ENCODE measurements at places on chromosomes 6 and 20.

DNA sequence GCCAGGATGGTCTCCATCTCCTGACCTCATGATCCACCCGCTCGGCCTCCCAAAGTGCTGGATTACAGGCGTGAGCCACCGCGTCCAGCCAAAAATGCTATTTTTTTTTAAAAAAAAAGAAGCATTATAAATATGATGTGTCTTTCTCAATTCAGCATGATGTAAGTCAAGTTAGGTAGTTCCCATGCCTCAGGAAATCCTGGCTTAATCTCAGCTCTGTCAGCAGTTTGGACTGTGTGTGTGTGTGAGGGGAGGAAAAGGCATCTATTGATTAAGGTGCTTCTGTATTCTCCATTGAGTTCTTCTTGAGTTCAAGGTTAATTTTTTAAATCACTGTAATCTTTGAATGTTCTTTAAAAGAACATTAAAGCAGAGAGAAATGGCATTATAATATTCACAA, 51.5 kb downstream of the GMDS start:
- DNase-seq, result no peak

DNA sequence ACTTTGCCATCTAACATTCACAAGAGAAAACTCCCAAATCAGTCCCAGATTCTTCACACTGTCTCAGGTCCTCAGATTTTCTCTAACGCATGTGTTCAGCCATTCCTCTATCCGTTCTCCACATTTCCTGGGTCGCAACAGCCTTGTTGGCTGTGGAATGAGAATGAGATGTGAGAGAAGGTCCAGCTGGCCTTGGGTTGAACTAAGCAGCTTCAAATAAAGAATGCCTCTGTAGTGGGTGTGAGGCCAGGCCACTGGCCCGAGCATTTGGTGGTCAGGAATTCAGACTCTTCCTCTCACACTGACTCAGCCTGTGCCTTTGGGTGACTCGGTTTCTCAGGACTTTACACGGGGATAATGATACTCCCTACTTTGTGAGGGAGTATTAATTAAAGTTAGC, 73.8 kb upstream of the CCN6 start:
- DNase-seq, result no peak

DNA sequence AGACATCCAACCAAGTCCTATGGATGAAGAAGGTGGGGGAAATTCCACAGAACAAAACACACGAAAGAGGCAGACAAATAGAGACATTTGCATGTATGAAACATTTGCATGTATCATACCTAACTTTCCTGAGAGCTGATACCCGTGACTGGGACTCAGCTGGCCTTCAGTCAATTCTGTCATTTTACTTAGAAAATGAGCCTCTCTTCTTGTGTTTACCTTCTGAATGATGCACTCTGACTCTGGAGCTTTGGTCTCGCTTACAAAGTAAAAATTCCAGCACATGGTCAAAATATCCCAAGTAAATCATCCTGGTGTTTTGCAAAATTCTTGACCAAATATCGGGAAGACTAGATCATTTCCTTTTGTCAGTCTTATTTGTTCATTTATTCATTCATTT, 46.9 kb downstream of the MMUT start:
- no peak for DNase-seq

GRCh38 chr6:46734867-46735719, at the start of gene PLA2G7:
PLA2G7 (minus strand) TSS chr6:46735375; CDS start chr6:46722891, 12,484 bp downstream.
- DNase-seq, result no peak

DNA sequence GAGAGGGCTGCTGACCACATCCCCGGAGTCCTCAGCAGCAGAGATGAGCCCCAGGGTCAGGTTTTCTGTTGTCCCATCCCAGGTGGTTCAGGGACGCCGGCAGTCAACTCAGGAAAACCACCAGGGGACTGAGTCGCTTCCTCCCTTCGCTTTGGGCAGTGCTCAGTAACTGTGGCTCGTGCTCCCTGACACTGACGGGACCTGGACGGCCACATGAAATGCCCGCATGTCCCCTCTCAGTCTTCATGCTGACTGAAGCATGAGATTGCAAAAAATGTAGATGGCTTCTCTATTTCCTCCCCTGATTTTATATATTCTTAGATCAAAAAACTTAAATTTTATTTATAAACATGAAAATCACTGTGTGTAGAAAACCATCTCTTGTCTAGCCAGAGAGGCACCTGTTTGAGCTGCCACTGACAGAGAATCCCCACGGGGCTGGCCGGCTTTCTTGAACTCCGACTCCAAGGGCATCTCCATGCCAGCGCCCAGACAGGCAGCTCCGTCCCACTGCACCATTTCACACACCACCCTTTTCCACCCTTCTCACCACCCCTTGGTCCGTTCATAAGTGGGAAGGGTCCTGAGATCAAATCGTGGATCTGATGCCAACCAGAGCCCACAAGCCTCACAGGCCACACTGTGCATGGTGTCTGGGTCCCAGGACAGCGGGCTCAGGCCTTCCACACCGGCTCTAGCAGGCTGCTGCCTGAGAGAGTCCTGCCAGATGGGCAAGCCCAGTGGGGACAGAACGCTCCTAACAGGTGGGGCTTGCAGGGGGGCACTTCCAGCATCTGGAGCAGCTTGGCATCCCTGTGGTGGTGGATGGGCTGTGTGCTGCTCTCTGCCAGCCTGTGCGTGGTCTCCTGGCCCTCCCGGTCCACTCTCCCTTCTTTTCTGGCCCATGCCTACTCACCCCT, 98.2 kb downstream of the SMOC2 start:
- DNase-seq, result no peak

- no peak for DNase-seq
Observed at GRCh38 chr6:111418971-111419693, 63.9 kb downstream of the REV3L start.
